Stimulated activated CD8-positive, alpha-beta memory T cell treated with anti-CD3 and anti-CD28 coated beads, Interleukin-4, amount 100 ng/mL, for 48 hours (primary cell): ENCODE measurements at places on chromosomes 16 and 17.

- no peak for DNase-seq
Measured at GRCh38 chr16:22291860-22292318, 5.3 kb upstream of the POLR3E start.

GRCh38 chr16:70454222-70455034 lies at the start of gene FCSK:
Gene FCSK (plus strand): TSS chr16:70454595. CDS start chr16:70463191, 8,596 bp downstream.
- DNase-seq, result peak; percentile 80

DNA sequence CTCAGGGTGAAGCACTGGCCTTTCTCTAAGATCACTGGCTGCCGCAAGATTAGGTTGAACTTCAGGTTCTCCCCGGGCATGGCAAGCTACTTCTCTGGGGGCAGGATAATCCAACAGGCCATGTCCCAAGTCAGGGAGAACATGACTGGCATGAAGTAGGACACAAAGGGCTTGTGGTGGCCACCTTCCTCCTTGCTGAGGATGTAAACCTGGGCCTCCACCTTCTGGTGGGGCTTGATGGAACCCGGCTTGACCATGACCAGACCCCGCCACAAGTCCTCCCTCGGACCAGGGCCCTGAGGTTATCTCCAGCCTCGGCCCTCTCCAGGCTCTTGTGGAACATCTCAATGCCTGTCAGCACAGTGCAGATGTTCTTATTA lies 211.1 kb upstream of the WSB1 start:
- DNase-seq, result no peak

DNA sequence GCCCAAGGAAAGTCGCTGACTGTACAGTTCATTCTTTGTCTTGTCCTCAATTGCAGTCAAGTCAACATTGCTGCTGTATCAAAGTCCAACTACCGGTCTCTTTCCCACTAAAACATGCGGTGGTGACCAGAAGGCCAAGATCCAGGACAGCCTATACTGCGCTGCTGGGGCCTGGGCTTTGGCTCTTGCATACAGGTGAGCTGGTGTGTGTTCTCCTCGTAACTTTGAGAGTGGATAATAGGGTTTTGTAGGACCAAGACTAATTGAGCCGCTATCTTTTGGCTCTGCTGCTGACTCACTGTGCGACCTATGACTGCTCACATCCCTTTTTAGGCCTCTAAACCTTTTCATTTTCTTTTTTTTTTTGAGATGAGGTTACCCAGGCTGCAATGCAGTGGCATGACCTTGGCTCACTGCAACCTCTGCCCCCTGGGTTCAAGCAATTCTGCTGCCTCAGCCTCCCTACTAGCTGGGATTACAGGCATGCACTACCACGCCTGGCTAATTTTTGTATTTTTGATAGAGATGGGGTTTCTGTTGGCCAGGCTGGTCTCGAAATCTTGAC lies 38.7 kb downstream of the PHKB start:
- DNase-seq, result no peak

DNA sequence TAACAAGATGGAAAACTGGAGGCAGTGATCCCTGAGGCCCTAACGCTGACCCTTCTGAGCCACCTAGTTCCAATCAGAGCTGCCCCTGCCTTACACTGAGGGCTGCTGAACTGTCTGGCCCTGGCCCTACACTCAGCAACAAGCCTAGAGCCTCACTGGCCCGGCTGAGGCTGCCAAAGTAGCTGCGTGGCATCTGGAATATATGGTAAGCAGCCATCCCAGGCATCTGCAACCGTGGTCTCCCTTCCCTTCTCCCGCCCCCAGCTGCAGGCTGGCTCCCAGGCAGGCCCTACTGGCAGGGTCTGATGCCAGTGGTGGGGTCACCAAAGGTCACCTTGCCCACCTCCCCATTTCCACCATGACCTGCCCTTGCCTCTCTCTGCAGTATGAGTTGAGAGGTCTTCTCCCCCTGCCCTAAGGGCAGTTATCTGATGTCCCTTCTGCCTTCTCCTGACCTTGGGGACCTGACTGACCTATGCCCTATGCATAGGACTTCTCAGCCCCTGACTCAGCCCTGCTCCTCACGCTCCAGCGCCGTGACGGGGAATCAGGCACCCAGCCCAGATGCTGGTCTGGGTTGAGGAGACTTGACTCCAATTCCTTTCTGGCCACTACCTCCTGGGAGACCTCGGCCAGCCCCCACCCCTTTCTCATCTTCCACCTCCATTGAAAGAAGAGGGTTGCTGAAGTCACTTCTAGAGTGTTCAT lies 45.3 kb downstream of the CPNE2 start:
- DNase-seq, result no peak

GRCh38 chr16:3065069-3065741 lies at the start of gene IL32:
Gene IL32 (plus strand): TSS chr16:3065640. CDS start chr16:3065812, 172 bp downstream.
- DNase-seq, result peak; percentile 85

DNA sequence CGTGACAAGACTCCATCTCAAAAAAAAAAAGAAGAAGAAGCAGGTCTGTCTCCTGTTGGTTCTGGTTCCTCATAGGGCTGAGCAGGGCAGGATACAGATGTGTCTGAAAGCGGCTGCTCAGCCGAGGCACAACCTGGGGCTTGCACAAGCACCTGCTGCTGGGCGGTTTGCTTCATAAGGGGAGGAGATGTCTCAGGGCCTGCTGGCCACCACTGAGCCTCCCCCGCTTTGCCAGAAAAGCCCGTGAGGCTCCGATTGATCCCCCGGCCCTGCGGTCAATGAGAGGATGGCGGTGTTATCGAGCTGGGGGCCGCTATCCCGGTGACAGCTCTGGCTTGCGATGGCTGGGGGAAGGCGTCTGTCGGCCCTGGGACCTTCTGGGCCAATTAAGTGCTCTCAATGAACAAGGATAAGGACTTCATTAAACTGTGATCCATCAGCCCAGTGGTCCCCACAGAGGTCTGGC lies 162.0 kb downstream of the SDK2 start:
- no peak for DNase-seq

DNA sequence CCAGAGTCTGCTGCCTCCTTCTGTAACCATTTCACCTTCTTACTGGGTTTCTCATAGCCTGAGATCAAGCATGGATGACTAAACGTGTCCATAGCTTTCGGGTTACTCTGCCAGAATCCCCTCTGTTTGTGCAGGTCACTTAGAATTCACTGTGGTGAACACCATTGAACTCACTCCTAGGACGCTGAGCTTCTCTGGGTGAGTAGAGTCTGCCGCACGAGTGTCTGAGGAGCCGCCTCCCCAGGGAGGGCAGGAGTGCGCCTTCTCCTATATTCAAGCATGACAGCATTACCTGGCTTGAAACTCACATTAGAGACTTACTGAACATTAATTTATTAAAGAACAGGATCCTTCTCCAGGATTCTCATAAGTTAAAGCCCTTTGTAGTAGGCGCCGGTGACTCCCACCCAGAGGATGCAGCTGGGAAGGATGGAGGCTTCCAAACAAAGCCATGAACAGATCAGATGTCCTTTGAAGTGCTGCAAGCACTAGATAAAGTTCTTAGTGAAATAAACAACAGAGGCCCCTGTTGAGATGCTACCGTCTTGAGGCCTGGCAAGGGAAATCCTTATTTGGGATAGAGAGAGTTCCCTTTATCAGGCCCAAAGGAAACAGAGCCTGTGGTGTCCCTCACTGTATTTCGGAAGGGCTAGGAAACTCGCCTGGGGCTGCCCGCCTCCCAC lies 144.6 kb upstream of the PLCG2 start:
- no peak for DNase-seq

GRCh38 chr17:30554839-30555751 lies 77.9 kb downstream of the GOSR1 start:
- peak; percentile 34 for DNase-seq

GRCh38 chr17:44198721-44199552 lies 747 bp downstream of the ATXN7L3 start:
- DNase-seq, result peak; percentile 64
